ENCODE measurements at places on chromosomes 4 and X. TPM values are rescaled to one million over a fixed set of nuclear protein-coding genes. Genes with fewer than 3 reads are reported as not detected.

XPNPEP2 gene
- not detected for polyA plus RNA-seq

NDST3 gene
- 0.59 TPM for polyA plus RNA-seq

AMER1 gene
- polyA plus RNA-seq, result 0.62 TPM

WDR17 gene
- 43.7 TPM for polyA plus RNA-seq

RIBC1 gene
- not detected for polyA plus RNA-seq

CNKSR2 gene
- polyA plus RNA-seq, result 145 TPM

GABRG1 gene
- polyA plus RNA-seq, result 7.0 TPM

UCP1 gene
- polyA plus RNA-seq, result not detected

MAPK10 gene
- 144 TPM for polyA plus RNA-seq

TMEM144 gene
- polyA plus RNA-seq, result 40.6 TPM

GNRHR gene
- 1.8 TPM for polyA plus RNA-seq

ARR3 gene
- not detected for polyA plus RNA-seq

S100G gene
- not detected for polyA plus RNA-seq
